Activated CD4-positive, alpha-beta T cell treated with anti-CD3 and anti-CD28 coated beads, Interleukin-2, amount 50 U/mL, for 24 hours (primary cell): ENCODE measurements at places on chromosomes 11 and 22.

DNA sequence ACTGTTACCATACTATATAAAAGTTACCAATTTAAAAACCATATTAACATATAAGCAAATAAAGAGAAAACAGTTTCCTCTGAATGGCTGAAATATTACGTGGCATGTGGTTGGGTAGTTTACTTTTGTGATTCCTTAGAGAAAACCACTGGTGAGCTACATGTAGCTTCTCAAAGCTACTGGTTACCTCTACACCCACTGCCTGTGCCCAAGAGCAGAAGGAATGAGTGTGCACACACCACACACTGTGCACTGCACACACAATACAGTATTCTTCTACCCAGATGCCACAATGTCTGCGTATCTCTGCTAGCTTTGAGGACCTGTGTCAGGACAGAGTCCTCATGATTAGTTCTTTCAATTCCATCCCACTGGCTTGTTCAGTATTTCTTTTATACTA, 25.5 kb upstream of the YPEL1 start:
- no peak for DNase-seq

DNA sequence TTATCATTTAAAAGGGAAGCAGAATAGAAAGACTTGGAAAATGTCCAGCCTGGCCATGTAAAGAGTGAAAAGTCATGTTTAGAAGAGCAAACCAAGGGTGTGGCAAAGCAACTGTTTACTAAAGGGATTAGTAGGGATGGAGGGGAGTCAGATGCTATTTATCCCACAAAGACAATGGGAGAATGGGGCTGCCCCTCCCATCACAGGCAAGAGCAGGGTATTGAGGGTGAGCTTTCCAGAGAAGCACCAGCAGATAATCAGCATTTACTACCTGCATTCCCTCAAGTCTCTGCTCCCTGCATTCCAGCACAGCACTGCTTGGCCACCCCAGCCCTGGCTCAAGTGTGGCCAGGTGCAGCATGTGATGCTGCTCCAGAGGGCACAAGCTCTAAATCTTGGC, 18.5 kb upstream of the QSER1 start:
- no peak for DNase-seq

GRCh38 chr11:113778111-113778910, 1.3 kb upstream of the CLDN25 start:
- no peak for DNase-seq

DNA sequence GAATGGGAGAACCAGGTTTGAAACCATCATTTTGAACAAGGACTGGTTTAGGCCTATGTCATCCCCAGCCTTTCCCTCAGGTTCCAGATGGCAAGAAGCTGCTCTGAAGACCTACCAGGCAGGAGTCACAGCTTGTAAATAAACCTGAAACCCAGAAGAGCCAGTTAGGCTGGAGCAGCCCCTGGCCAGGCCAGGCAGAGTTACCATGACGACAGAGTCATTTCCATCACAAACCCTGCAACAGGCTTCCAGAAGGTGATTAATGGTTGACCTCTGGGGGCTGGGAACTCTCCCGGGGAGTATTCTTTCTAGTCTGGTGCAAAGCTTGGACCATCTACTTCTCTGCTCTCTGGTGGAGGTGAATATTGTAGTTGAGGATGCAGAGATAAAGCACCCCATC, 164.1 kb upstream of the NCAM1 start:
- DNase-seq = no peak

GRCh38 chr11:9264316-9265210, 587 bp downstream of the DENND5A start:
- no peak for DNase-seq

GRCh38 chr11:69465236-69466000, 16.0 kb upstream of the LINC01488 start:
- no peak for DNase-seq

DNA sequence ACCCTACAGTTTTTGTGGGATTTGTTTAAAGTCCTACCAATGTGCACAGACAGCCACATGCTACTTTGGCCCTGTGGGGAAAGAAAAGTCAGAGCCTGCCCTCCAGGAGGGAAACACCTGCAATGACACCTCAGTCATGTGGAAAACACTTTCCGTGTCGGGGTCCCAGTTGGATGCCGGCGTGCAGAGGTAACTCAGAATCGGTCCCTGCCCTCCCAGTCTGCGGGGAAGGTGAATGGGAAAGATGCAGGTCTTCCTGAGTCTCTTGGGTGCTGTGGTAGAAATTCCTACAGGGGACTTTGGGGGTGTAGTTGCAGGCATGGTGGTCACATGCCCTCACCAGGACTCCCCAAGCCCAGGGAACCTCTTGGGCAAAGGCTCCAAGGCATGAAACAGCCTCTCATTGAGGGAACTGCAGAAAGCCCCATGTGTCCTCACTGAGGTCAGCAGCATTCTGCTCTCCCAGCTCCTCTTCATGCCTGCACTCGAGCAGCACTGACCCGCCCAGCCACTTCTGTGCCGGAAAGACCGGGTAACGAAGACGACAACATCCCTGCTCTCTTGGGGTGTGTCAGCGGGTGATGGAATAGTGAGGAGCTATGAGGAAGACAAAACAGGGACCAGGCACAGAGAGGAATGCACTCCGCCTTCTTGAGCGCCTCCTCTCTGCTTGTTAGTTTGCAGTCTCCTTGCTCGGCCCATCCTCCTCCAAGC, 4.7 kb downstream of the RIBC2 start:
- DNase-seq = no peak

DNA sequence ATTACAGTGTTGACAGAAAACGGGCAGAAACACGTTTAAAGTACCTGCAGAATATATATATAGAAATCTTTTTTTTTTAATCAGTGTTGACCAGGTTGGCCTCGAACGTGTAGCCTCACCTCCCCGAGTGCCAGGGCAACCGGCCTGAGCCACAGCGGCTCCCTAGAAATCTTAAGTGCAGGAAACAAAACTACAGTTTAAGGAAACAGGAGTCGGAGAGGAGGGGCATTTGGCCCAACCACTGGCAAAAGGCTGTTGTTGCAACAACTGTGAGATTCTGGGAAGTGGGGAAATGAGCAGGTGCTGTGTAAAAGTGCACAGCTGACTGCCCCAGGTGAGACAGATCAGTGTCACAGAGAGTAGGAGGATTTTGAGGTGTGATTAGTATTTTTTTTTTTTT, 3.7 kb downstream of the YWHAH start:
- DNase-seq = no peak

DNA sequence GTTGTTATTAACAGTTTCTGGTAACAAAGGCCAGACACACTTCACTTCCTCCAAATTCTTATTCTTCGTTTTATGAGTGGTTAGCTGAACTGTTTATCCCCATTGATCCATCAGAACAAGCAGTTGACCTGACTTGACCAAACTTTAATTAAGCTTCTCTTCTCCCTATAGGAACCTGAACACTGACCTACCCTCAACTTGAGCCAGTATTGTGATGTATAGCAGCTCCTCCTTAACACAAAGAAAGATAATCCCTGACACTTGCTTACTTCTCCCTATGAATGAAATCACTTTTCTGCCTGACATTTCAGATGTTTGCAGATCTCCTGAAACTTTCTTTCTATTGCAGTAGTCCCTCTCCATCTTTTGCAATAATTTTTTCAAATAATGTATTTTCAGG, 41.9 kb downstream of the ANO5 start:
- DNase-seq = no peak

GRCh38 chr22:35347462-35347861, 33.4 kb upstream of the HMOX1 start:
- DNase-seq = no peak

- DNase-seq = no peak
Observed at GRCh38 chr22:42862045-42862734, 5.1 kb upstream of the ARFGAP3 start.

- DNase-seq = no peak
Observed at GRCh38 chr11:36777311-36777710, 179.3 kb upstream of the RAG2 start.

GRCh38 chr22:31346255-31346732, at the start of gene PATZ1:
TSS of gene PATZ1 (minus strand) at chr22:31346346. CDS start at chr22:31345602, 744 bp downstream.
- DNase-seq = peak; percentile 70

GRCh38 chr11:17605651-17606122, 58.6 kb downstream of the OTOG start:
- DNase-seq = no peak
